ENCODE measurements at places on chromosomes 11 and 22.

DNA sequence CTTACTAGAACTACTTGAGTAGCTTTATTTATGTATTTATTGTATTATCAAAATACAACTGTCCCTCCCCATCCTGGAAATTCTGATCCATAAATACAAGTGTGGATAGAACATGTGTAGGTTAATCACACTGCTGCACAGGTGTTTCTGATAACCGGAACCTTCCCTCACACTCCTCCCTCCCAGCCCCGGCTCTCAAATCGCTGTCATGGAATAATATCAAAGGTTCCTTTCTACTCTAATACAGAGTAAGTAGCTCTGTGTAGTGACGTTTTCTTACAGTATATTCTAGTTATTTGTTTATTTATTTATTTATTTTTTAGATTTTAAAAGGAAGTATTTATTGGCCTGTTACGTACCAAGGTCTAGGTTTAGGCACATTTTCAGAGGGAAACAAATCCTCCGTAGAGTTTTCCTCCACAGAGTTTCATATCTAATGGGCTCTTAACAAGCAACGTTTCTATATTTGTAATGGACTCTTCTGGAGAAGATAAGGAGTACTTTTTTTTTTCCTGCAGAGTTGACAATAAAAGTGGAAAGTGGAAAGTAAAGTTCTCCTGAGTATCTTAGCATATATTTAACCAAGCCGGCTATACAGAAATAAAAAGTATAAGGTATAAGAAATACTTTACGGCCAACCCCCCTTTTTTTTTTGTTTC, 129.0 kb upstream of the CARD18 start:
- no peak for DNase-seq

DNA sequence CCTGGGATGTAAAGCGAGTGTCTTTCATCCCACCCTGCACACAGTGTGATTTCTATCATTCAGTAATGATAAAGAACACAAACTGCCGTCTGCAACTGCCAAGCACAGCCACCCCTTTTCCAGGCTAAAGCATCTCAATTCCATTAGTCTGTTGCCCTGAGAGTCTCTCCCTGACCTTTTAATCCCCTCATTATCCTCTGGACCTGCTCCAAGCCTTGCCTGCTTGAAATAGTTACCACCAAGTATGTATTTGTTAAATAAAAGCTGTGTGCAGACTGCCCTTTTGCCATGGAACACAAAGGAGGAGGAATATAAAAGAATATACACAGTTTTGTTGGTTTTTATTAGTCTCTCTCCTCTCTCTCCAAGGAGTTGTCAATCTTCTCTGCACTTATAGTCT, 13.0 kb downstream of the GRAP2 start:
- no peak for DNase-seq

GRCh38 chr11:47611348-47611794, 17.2 kb upstream of the C1QTNF4 start:
- DNase-seq, result peak; percentile 27

GRCh38 chr22:33741025-33741424, 179.3 kb downstream of the LARGE1 start:
- no peak for DNase-seq

- no peak for DNase-seq
Measured at GRCh38 chr11:67252831-67253239, 13.4 kb upstream of the GRK2 start.

DNA sequence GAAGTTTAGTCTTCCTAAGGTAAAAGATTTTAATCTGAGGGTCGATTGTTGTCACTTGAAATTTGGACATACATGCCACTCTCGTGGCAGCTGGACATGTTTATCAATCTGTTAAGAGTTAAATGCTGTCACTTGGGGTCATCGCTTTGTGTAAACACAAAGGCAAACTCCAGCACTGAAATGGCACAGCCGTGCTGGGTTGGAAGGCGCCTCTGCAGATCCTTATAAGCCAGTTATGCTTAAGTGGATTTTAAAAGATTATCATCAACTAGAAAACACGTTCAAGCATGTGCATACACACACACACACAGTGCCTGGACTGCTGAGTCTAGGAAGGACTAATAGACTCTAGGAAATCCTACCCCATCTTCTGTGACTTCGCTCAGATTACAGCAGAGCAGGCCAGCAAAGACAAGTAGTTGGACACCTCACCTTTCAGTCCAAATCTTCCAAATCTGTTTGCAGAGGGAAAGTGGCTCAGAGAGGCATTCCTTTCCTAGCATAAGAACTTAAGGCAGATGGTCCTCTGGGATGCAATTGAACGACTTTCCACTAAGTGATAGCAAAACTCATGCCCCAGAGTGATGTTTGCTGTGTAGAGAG, 83.7 kb downstream of the CACNG2 start:
- no peak for DNase-seq
